Stimulated activated CD4-positive, alpha-beta T cell treated with anti-CD3 and anti-CD28 coated beads, Interleukin-12 subunit alpha, Interleukin-12 subunit beta, amount 100 ng/mL, for 24 hours (primary cell): ENCODE measurements at places on chromosomes 2 and 18.

DNA sequence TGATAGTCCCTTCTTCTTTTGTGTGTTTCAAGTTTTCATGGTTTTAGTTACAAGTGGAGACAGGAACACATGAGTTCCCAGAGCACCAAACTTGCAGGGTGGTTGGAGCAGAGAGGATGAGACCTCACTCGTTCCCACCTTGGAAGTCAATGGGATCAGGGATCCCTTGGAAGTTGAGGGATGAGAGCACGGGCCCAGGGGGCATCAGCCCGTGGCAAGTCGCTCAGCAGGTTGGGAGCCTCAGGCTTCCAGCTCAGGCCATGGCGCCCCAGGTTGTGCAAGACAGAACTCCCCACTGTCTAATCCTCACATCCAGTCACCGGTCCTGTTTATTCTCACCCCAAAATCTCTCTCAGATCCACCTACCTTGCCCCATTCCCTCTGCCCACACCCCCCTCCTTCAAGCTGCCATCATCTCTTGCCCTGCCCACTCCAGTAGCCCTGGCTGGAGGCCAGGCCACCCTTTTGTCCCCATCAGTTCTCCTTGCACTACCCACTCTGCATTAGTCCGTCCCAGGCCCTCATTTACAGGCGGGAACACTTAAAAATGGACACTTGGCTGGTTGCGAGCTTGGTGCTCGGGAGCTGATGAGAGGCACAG lies 37.6 kb upstream of the FOSL2 start:
- no peak for DNase-seq

- DNase-seq: no peak
These were observed 1.8 kb upstream of the FRZB start for GRCh38 chr2:182868054-182868796.

GRCh38 chr2:190853531-190854383 lies 26.9 kb upstream of the GLS start:
- DNase-seq: no peak

GRCh38 chr18:79754022-79754761 lies 43.5 kb upstream of the KCNG2 start:
- no peak for DNase-seq

GRCh38 chr2:10654069-10654468 lies 35.7 kb downstream of the NOL10 start:
- DNase-seq: peak; percentile 46

DNA sequence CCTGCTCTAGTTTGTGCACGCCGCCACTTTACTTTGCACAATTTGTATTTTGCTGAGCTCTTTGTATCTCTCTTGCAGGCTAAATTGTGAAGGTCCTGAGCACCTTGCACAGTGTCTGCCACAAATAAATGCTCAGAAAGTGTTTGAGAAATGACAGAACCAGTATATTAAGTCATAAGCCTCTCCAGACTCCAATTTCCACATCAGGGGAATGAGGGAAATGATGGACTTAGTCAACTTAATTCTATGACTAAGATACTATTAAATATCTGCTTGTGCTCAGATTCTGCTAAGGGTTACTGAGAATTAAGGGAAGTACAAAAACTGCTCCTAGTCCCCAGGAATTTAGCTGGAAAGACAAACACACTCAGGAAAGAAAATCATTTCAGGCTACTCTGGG lies 239.1 kb upstream of the SLC14A2 start:
- no peak for DNase-seq

DNA sequence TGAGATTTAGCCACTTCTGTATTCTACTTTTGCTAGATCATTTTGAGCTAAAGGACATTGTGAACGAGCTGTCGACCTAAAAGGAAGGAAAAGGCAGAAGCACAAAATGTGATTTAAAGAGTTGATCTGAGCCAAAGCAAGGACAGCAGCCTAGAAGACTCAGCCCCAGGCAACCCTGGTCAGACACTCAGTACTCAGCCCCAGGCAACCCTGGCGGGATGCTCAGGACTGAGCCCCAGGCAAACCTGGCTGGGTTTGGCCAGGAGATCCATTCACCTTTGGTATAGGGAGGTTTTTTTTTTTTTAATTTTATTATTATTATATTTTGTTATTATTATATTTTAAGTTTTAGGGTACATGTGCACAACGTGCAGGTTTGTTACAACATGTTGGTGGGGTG lies 34.3 kb upstream of the PXDN start:
- no peak for DNase-seq

- DNase-seq: peak; percentile 47
These were observed 1.1 kb downstream of the ATAD2B start for GRCh38 chr2:23925702-23926289.

- no peak for DNase-seq
These were observed 377.6 kb downstream of the RND3 start for GRCh38 chr2:150109912-150110311.

DNA sequence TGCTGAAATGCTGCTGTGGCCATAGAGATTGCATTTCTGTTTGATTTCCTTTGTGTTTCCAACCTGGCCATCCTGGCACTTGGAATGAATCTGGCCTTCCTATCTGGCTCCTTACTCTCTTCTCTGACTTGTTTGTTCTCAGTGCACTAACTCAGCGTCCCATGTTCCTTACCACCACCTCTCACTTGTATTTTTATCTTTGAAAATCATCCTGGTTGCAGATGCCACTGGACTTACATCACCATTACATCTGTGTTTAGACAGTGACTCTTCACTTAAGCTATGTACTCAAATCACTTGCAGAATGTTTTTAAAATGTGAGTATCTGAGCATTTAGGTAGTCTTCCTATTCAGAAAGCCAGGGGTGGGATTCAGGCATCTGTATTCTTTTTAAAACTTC lies 239.5 kb downstream of the WDR7 start:
- DNase-seq: no peak

- peak; percentile 41 for DNase-seq
These were observed 155.0 kb downstream of the EIPR1 start for GRCh38 chr2:3222636-3223035.

GRCh38 chr2:133485868-133486267 lies 82.4 kb downstream of the NCKAP5 start:
- DNase-seq: no peak
